ENCODE measurements at places on chromosomes 2 and 18.

DNA sequence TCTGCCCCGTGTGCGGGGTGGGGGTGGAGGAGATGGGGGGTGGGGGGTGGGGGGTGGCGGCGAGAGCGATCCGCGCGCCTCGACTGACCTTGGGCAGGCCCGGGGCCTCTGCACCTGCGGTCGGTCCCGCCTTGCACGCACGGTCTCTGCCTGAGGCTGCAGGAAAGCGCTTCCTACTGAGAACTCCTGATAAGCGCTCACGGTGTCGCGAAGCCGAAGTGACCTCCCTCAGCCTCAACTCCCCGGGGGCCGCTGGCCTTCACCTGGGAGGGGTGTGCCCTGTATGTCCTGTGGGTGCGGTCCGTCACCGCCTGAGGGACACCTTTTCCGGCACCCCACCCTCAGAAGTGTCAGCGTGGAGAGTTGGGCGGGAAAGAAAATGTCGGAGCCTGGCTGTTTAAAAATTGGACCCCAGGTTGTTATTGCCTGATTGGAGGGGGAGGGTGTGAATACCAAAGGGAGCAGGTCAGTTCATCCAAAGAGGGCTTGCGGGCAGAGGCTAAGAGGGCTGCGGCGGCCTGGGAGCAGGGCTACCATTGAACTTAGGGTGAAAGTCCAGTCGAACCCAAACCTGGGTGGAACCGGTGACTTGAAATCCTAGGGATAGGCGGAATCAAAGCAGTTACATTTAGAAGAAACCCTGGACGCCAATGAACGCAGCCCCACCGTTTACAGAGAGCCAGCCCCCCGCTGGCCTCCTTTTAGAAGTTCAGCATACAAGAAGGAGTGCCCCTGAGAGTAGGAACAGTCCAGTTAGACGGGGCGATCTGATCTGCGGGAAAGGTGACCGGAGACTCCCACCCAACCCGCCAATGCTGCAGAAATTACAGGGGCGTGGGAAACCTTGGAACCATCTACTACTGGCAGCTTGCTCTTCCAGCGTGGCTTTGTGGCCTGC lies 1.2 kb downstream of the MAL start:
- DNase-seq = no peak

- no peak for DNase-seq
Measured at GRCh38 chr18:61752973-61753372, 139.8 kb downstream of the RNF152 start.

- DNase-seq = no peak
Measured at GRCh38 chr2:36733215-36733614, 36.7 kb downstream of the VIT start.

DNA sequence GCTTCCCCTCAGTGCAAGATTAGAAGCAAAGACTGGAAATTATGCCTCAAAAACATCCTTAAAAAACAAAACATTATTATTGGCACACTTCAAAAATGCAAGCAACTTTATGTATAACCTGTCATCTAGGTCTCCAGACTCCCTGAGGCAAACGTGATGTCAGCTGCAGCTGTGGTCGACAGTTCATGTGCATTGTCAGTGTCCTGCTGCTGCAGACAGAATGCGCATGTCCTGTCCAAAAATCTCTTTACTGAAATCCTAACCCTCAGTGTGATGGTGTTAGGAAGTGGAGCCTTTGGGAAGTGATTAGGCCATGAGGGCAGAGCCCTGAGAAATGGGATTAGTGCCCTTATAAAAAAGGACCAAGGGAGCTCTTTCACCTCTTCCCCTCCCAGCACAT lies 126.9 kb downstream of the CYRIA start:
- DNase-seq = no peak
